ENCODE measurements at places on chromosomes 3 and 15. TPM values are rescaled to one million over a fixed set of nuclear protein-coding genes. Genes with fewer than 3 reads are reported as not detected.
A peak's percentile ranks its signal among the peaks of the same experiment; 100 is the strongest.

GRCh38 chr3:106473576-106474475 is 605.0 kb upstream of the CBLB start:
- H3K4me3 ChIP-seq, result no peak overlapping the region
- H3K4me1 ChIP-seq, result no peaks in the 10 kb centered on the region
- no peak overlapping the region for H3K27ac ChIP-seq
- H3K27me3 ChIP-seq, result no peaks in the 10 kb centered on the region

GRCh38 chr15:75532413-75533250 is 46.5 kb downstream of the PTPN9 start:
- H3K4me3 ChIP-seq, result peak overlapping the region; percentile 11
- peaks cover 46% of the 10 kb centered on the region for H3K4me1 ChIP-seq
- peak; percentile 57 for DNase-seq
- H3K27me3 ChIP-seq, result no peaks in the 10 kb centered on the region
- no peaks in the 10 kb centered on the region for H3K36me3 ChIP-seq
- peak overlapping the region; percentile 90 for H3K27ac ChIP-seq

DNA sequence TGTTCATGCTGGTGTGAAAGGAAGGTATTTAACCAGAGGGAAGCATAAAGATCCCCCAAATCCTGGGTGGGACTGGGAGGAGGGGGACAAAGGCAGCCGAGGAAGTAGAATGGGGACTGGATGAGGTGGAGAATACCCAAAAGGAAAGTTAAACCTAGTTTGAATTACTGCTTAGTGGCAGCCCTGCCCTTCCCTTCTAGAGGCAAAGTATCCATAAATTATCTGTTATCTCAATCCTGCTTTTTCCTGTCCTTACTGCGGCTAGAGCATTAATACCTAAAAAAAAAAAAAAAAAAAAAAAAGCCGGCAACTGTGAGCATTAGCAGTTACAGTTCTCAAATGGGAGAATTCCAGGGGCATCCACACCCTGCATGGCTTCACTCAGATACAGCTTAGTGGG is 139.0 kb downstream of the RYR3 start:
- H3K36me3 ChIP-seq, result no peaks in the 10 kb centered on the region
- no peaks in the 10 kb centered on the region for H3K4me1 ChIP-seq
- peaks cover 11% of the 10 kb centered on the region for H3K27me3 ChIP-seq
- H3K4me3 ChIP-seq, result no peak overlapping the region

DNA sequence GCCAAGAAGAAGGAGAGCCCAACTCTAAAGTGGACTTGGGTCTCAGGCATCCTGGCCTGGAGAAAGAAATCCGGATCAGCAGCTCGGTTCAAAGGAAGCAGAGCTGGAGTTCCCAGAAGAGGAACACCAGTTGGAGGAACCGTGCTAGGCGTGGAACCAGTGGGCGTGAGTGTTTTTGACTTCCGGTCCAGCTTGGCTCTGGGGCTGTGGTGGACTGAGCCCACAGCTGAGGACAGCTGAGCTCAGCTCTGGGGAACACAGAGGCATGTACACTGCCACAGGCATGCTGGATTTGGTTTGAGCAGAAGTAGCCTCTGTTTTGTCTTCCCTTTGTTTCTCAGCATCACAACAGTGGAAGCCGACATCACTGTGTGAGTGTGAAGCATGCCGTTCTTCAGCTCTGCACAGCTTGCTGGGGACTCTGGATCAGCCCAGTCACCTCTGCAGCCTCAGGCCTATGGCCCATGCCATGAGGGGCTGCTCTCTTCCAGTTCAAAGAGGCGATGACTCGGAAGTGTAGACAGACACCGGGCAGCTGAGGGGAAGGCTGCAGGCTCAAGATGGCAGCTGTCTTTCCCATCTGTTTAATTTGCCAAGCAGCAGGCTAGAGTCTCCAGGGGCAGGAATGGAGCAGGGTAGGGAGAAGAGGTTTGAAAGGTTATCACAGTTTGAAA is 185.8 kb upstream of the UBE3A start:
- DNase-seq, result peak; percentile 58
- H3K4me1 ChIP-seq, result no peaks in the 10 kb centered on the region
- no peaks in the 10 kb centered on the region for H3K27me3 ChIP-seq
- H3K4me3 ChIP-seq, result no peak overlapping the region
- no peaks in the 10 kb centered on the region for H3K36me3 ChIP-seq
- peak overlapping the region; percentile 43 for H3K27ac ChIP-seq

- H3K27ac ChIP-seq, result no peak overlapping the region
- H3K36me3 ChIP-seq, result no peaks in the 10 kb centered on the region
- no peak overlapping the region for H3K4me3 ChIP-seq
- no peak for DNase-seq
Observed at GRCh38 chr3:160695915-160696327, 19.0 kb downstream of the ARL14 start.

DNA sequence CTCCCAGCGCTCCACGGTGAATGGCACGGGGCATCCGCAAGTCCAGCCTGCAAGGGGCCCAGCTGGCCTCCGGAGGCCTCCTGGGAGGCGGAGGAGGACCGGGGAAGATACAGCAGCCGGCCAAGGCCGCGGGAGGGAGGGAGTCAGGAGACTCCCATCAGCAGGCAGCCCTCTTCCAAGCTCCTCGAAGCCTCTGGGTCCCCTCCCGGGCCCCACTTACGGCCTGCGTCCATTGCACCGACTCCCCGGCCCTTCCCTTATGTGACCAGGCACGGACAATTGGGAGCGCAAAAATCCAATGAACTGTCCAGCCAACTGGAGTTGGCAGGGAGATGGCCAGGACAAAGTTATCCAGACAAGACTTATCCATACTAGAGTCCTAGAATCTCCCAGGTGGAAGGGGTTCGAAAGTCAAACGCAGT is 668 bp downstream of the MFGE8 start:
- H3K27ac ChIP-seq, result peak overlapping the region; percentile 95
- peak overlapping the region; percentile 78 for H3K4me3 ChIP-seq
- DNase-seq, result peak; percentile 53
- no peaks in the 10 kb centered on the region for H3K27me3 ChIP-seq
- H3K4me1 ChIP-seq, result peaks cover 66% of the 10 kb centered on the region
- peaks cover 26% of the 10 kb centered on the region for H3K36me3 ChIP-seq

- H3K27me3 ChIP-seq, result peaks cover 45% of the 10 kb centered on the region
- DNase-seq, result no peak
- H3K4me3 ChIP-seq, result no peak overlapping the region
- no peaks in the 10 kb centered on the region for H3K36me3 ChIP-seq
Observed at GRCh38 chr3:55723653-55724406, 236.7 kb upstream of the WNT5A start.

GRCh38 chr3:32757618-32758374 is 60.0 kb upstream of the TRIM71 start:
- no peaks in the 10 kb centered on the region for H3K27me3 ChIP-seq
- H3K4me1 ChIP-seq, result peaks cover 4% of the 10 kb centered on the region
- no peak for DNase-seq
- H3K4me3 ChIP-seq, result no peak overlapping the region
- no peak overlapping the region for H3K27ac ChIP-seq

DNA sequence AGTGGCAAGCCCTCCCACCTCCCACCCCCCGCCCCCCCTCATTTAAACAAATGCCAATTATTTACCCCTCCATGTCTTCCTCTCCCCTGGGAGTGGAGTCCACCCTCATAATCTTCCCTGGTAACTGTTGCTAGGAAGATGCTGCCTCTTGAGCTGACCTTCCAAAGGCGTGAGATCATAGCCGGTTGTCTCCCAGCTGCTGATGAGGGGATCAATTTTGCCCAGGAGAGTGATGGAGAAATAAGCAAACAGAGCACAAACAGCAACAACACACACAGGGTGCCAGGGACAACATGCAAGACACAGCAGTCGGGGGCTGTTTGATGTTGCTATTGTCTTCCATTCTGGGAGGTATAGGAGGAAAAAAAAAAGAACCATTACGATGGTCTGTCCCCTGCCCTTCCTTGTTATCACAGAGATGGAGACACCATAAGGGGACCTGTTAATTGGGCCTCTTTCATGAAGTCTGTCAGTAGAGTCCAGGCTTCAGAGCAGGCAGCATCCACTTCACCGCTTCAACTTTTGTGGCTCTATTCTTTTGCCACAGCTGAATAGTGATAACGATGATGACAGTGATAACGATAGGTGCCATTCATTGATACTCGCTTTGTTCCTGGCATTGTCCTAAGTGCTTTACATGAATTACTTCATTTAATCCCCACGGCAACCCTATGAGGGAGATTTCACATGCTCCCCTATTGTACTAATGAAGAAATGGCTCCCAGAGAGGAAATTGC is 76.9 kb upstream of the RGMA start:
- DNase-seq, result no peak
- no peak overlapping the region for H3K27ac ChIP-seq
- H3K4me3 ChIP-seq, result no peak overlapping the region
- H3K27me3 ChIP-seq, result peaks cover 8% of the 10 kb centered on the region
- no peaks in the 10 kb centered on the region for H3K36me3 ChIP-seq
- H3K4me1 ChIP-seq, result no peaks in the 10 kb centered on the region

- no peak overlapping the region for H3K4me3 ChIP-seq
- no peaks in the 10 kb centered on the region for H3K27me3 ChIP-seq
- H3K4me1 ChIP-seq, result no peaks in the 10 kb centered on the region
Observed at GRCh38 chr3:132818251-132818650, 96.0 kb upstream of the NPHP3 start.

DNA sequence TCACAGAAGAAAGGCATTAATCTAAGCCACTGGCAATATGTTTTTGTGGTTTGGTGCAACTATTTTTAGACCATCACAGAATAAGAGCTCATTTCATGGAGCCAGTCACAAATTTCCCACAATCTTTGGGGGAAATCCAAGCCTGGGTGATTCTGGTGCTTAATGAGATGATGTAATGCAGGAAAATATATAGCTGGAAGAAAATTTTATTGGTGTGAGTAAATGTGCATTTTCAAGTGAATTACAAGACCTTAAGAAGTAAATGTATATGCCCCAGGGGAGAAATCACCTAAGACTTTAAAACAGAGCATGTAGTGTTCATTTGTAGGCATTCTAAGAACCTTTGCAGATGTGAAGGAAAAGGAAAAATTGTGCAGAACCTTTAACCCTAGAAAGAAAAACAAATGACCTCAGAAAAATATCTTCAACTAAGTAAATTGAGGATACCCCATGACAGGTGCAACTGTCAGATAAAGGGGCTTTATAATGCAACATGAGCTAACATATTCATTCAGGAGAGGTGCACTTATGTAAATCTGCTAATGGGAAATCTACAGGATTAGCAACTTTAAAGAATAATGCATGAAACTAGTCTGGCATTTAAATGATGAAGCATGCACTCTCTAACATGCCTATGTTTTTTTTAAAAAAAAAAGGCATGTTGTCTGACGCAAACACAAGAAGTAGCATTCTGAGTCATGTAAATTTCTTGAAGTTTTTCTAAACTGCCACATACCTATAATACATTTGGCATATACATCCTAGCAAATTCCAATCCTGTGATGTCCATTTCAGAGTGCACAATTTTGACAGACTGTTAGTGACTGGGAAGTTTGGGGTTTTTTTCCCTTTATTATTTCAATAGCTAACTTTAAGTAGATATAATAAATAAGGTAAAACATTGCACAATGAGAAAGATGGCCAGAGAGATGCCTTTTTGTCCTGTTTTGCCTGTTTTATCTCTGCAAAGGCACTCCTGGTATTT is 105.1 kb downstream of the MEX3B start:
- no peaks in the 10 kb centered on the region for H3K27me3 ChIP-seq
- H3K4me1 ChIP-seq, result no peaks in the 10 kb centered on the region
- no peak for DNase-seq
- no peak overlapping the region for H3K4me3 ChIP-seq

GRCh38 chr15:37014137-37014536 is 86.2 kb downstream of the MEIS2 start:
- no peaks in the 10 kb centered on the region for H3K27me3 ChIP-seq
- no peak overlapping the region for H3K4me3 ChIP-seq
- no peak for DNase-seq
- H3K27ac ChIP-seq, result peak overlapping the region; percentile 84
- no peaks in the 10 kb centered on the region for H3K36me3 ChIP-seq

- H3K4me1 ChIP-seq, result peaks cover 16% of the 10 kb centered on the region
- H3K36me3 ChIP-seq, result no peaks in the 10 kb centered on the region
- no peak overlapping the region for H3K4me3 ChIP-seq
- no peak for DNase-seq
Observed at GRCh38 chr3:9091486-9092235, 128.4 kb upstream of the RAD18 start.

DNA sequence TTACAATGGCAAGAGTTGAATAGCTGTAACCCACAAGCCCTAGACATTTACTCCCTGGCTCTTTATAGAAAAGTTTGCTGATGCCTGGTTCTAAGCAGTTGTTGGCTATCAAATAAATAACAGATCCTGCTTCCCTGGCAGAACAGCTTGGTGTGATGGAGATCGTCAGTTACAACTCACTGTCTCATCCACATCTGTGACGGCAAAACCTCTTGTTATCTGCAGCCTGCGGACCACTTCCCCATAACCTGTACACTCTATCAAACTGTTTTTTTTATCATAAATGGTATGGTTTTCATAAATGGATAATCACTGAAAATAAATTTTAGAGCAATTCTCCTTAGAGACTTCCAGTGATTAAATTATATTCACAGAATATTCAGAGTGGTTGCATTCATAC is 14.1 kb downstream of the ZDHHC3 start:
- no peak overlapping the region for H3K4me3 ChIP-seq
- no peaks in the 10 kb centered on the region for H3K27me3 ChIP-seq
- peaks cover 13% of the 10 kb centered on the region for H3K36me3 ChIP-seq
- peaks cover 66% of the 10 kb centered on the region for H3K4me1 ChIP-seq

DNA sequence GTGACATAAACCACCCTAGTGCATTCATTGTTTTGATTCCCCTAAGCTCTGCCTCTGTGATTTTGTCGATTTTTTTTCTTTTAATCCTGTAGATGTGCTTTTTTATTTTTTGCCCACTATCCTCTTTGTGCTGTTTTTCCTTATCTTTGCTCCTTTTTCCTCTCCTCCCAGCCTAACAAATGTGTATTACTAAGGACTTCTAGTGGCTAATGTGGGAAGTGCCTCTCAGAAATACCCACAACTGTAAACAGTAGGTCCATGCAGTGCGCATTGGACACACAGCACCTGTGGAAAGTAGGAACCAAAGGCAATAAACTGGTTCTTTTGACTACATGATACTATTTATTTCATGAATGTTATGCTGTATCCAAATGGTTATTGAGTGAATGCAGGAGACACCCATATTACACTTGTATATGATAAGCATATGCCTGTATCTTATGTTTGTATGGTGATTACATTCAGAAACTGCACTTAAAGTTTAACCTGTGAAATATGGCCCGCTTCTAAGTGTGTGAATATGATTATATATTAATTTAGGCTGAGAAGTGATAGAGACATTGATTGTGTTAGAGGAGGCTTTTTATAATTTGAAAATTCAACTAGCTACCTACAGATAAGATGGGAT is 147.8 kb downstream of the PLCL2 start:
- no peaks in the 10 kb centered on the region for H3K36me3 ChIP-seq
- H3K27me3 ChIP-seq, result no peaks in the 10 kb centered on the region
- H3K27ac ChIP-seq, result no peak overlapping the region
- peaks cover 67% of the 10 kb centered on the region for H3K4me1 ChIP-seq
- DNase-seq, result no peak
- H3K4me3 ChIP-seq, result no peak overlapping the region

GRCh38 chr3:45715945-45716344 is 26.7 kb downstream of the SACM1L start:
- peak overlapping the region; percentile 43 for H3K27ac ChIP-seq
- DNase-seq, result no peak
- no peak overlapping the region for H3K4me3 ChIP-seq

The EFCC1 gene
- 1.5 TPM for total RNA-seq

The TEX9 gene
- 0.77 TPM for total RNA-seq

The PRR20G gene
- not detected for total RNA-seq

The ZNF662 gene
- 2.7 TPM for total RNA-seq

The RPS27L gene
- 165 TPM for total RNA-seq

The CYP1A1 gene
- 0.41 TPM for total RNA-seq

The B3GALNT1 gene
- 56.1 TPM for total RNA-seq

The ATP13A4 gene
- total RNA-seq, result 0.52 TPM

The SLC41A3 gene
- 30.2 TPM for total RNA-seq

The VGLL3 gene
- 4.0 TPM for total RNA-seq

The APH1B gene
- 6.2 TPM for total RNA-seq

The HIGD2B gene
- not detected for total RNA-seq
